ENCODE measurements at places on chromosomes 6 and 20.
A peak's percentile ranks its signal among the peaks of the same experiment; 100 is the strongest.

DNA sequence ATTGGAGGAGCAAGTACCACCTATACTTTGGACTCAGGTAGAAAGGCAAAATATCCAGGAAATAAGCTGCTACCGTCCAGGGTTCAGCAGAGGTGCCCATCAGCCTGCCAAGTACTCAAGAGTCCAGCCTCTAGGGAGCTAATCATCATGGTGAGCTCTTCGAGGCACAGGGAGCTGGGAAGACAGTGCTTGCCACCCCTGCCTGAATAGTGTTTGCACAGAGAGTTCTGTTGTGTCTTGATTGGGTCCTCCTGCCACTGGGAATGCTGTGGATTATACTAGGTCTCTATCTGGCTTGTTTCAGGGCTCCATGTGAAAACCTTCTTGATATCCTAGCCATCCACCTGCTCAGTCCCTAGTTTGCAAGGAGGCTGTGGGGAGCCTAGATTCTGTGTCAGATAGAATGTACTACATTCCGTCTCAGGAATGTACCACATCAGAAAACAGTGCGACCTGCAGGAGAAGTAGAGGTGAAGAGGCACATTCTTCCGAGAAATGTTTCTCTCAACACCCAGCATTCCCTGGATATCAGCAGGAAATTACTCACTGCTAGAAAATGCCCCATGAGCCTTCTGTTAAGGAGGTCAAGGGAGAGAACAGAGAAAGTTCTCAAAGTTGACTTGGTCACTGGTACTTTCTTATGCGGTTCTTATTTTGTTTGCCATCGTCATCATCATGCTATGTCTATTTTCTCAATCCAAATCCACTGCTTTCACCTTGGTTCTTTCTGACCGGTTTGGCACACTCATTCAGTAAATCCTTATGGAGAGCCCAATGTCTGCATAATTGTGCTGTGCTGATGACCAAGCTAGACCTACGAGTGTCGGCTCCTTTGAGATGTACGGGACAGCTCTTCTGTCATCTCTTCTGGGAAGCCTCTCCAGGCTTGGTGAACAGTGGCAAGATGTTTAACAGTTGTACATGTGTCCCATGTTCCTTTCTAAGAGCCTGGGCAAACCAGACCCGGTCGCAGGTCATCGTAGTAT, 30.7 kb downstream of the PTPN1 start:
- no peak for DNase-seq

DNA sequence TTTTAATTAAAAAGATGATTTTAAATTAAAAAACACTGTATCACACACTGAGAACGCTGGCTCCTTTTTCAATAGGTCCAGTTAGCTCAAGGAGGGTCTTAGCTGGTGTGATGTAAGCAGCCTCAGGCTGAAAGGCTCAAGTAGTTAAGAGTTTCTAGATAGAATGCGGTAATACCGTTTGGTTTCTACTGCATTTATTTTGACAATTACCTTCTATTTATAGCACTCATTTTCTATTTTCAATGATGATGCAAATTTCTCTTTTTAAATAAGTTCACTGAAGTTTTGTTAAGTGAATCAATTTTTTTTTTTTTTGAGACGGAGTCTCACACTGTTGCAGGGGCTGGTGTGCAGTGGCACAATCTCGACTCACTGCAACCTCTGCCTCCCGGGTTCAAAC, 87.1 kb downstream of the PREX1 start:
- no peak for DNase-seq

DNA sequence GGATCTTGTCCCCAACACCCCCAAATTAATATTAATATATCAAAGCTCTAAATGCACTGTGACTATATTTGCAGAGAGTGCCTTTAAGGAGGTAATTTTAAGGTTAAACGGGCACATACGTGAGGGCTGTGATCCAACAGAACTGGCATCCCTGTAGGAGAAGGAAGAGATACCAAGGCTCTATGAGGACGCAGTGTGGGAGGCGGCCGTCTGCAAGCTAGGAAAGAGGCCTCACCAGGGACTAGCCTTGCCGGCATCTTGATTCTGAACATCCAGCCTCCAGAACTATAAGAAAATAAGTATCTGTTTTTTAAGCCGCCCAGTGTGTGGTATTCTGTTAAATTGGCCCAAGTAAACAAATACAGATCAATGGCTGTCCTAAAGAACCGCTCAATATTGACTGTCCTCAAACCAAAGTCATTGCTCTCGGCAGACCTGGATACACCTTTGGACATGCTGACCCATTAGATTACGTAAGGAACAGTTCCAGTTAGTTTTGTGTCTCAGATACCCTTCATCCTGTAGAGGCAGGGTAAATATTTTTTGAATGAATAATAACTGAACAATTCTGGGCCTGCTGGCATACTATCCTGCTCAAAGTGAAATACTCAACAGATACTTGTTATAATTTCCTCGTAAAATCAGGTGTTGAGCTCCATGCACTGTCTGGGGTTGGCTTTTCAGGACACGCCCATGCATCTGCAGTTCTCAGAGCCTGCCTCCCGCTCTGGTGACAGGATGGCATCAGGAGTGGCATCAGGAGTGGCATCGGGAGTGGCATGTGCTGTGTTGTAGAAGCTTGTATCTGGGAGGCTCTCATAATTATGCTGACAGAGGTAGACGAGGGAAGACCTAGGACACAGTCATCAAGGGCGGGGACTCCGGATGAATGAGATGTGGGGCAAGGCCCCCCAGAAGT, 6.3 kb downstream of the PRR18 start:
- DNase-seq, result no peak

- no peak for DNase-seq
Observed at GRCh38 chr6:11854408-11855165, 76.0 kb upstream of the ADTRP start.

DNA sequence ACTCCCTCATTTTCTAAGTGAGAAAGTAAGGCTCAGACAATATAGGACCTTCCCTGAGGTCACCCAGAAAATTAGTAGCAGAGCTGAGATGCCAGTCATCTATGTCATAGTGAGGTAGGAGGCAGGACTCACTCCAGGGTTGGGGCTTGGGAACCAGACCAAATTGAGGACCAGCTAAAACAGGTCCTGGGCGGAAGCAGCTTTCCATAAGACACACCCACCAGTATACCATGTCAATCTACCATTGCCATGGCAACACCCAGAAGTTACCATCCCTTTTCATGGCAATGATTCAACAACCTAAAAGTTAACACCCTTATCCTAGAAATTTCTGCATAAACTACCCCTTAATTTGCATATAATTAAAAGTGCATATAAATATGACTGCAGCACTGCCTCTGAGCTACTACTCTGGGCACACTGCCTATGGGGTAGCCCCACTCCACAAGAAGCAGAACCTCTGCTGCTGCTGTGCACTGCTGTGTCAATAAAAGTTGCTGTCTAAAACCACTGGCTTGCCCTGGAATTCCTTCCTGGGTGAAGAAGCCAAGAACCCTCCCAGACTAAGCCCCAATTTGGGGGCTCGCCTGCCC, 30.3 kb upstream of the OCSTAMP start:
- DNase-seq, result no peak

DNA sequence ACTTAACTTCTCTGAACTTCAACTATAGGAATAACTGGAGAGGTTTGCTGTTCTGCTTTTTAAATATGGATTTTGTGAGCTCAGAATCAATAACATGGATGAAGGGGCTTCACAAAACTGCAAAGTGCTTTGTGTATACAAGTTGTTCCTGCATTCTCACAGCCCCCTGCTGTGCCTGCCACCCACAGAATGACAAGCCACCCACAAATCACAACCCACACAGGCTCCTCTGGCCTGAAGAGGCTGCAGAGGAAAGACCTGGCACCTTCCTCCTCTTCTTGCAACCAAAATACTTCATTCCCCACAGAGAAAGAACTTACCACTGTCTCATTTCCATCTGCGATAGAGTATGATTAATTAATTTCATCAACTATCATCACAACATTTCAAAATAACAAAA, 106.7 kb upstream of the NHSL1 start:
- no peak for DNase-seq

DNA sequence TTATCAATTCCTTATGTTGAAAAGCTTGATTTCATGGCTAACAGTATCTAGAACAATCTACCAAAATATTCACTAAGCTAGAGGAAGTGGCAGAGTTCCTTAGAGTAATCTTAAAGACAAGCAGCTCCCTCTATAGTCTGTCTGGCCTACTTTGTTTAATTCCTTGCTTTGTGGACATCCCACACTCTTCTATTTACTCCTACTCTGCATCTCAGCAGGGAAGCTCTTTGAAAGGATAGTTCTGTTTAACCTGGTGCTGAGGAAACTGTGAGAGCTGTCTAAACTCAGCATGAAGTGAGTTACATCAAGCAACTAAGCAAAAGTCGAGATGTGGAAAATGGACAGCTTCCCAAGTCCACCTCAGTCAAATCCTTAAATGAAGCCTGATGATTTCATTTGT, 4.3 kb downstream of the REV3L start:
- DNase-seq, result no peak

GRCh38 chr20:58228484-58229197, at the start of gene ANKRD60:
ANKRD60 (minus strand) TSS chr20:58228653; CDS start chr20:58228653, 0 bp downstream.
- no peak for DNase-seq

DNA sequence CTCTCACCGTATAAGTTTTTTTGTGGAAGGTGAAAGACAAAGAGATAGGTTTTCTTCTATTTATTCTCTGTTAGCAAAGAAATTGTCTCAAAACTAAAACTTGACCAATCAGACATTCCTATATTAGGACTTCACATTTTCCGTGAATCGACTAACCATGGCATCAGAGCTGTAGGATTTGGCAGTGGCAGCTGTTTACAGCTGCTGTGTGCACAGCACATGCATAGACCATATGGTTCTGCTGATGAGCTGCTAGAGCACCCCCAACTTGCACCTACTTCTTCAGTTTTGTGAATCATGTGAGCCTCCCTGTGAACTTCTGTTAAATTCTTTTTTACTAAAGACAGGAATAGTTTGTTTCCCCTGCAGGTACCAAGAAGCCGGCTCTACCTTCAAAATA, 157.9 kb downstream of the RFX6 start:
- DNase-seq, result no peak

DNA sequence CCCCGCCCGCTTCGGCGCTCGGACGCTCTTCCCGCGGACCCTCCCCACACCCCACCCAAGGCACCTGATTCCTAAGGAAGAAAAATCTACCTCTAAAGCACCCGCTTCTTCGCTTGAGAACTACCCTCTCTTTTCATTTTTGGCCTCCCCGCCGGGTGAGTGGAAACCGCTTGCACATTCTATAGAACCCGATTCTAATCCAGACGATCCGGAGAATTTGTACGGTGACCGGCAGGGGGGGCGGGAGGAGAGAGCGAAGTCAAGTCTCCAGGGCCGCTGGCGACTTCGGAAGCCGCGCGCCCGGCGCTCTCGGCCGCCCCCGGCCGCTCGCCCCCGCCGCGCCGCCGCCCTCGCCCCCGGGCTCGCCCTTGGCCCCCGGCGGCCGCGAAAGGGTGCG, at the start of gene RBM24:
TSS of gene RBM24 (plus strand) at position 262 of the 397 bp plus-strand sequence. CDS start 221 bp downstream, outside the sequence.
- DNase-seq, result peak; percentile 3

GRCh38 chr6:152572338-152573088, 64.6 kb downstream of the SYNE1 start:
- DNase-seq, result no peak

- DNase-seq, result no peak
Observed at GRCh38 chr6:129297592-129297991, 412.4 kb downstream of the ARHGAP18 start.

GRCh38 chr20:20223981-20224380, 143.9 kb upstream of the INSM1 start:
- no peak for DNase-seq

DNA sequence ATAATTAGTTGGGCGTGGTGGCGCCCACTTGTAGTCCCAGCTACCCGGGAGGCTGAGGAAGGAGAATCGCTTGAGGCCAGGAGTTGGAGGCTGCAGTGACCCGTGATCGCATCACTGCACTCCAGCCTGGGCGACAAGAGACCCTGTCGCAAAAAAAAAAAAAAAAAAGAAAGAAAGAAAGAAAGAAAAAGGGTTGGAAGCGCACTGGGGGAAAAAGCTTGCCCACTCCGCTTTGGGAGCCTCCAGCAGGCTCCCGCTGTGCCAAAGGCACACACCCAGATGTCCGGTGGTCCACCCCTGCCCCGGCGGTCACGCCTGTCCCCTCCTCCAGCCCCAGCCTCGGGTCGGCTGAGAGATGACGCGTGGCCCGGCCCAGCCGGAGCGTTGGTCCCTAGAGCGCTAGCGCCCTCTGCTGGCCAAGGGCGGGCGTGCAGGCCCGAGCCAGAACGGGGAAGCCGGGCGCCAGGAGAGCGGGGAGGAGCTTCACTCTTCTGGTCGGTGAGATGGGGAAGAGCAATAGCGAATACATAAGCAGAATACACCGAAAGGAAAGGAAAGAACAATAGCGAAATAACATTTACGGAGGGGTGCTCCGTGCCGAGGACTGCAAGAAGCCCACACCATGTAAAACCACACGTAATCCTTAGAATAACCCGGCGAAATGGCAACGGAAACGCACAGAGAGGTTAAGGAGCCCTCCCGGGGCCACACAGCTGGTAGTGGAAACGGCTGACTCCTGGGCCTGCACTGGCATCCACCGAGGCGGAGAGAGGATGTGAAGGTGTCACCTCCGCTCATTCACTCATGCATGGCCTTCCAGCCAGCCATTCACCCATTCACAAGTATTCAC, 41.7 kb downstream of the UBE2V1 start:
- peak; percentile 93 for DNase-seq

DNA sequence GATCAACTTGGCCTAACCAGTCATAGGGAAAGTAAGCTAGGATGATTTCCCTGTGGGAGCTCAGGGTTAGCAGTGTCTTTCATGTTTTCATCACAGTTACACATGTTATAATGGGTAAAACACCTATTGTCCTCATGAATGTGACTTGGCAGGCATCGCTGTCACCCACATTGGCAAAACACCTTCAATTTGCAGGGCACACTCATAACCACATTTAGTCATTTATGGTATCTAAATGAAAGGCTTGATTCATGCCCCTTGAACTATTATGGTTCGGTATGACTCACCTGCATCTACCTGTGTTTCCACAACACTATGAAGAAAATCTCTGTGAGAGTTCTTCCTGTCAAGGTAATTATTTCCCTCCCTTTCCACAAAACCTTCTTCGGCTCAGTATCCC, 49.2 kb downstream of the FRK start:
- no peak for DNase-seq

DNA sequence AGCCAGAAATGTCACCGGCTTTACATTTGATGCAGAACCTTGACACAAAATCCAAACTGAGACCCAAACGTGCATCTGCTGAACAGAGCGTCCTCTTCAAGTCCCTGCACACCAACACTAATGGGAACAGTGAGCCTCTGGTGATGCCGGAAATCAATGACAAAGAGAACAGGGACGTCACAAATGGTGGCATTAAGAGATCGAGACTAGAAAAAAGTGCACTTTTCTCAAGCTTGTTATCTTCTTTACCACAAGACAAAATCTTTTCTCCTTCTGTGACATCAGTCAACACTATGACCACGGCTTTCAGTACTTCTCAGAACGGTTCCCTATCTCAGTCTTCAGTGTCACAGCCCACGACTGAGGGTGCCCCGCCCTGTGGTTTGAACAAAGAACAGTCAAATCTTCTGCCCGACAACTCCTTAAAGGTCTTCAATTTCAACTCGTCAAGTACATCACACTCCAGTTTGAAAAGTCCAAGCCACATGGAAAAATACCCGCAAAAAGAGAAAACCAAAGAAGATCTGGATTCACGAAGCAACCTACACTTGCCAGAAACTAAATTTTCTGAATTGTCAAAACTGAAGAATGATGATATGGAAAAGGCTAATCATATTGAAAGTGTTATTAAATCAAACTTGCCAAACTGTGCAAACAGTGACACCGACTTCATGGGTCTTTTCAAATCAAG, 108.4 kb downstream of the RTN4IP1 start:
- peak; percentile 39 for DNase-seq

GRCh38 chr6:998551-998950, 305.6 kb upstream of the EXOC2 start:
- no peak for DNase-seq
